ENCODE measurements at places on chromosomes 11 and 22.

- DNase-seq = no peak
Measured at GRCh38 chr11:73334384-73335203, 26.5 kb downstream of the ARHGEF17 start.

- DNase-seq = no peak
Measured at GRCh38 chr11:119117004-119117706, 4.2 kb upstream of the HINFP start.

DNA sequence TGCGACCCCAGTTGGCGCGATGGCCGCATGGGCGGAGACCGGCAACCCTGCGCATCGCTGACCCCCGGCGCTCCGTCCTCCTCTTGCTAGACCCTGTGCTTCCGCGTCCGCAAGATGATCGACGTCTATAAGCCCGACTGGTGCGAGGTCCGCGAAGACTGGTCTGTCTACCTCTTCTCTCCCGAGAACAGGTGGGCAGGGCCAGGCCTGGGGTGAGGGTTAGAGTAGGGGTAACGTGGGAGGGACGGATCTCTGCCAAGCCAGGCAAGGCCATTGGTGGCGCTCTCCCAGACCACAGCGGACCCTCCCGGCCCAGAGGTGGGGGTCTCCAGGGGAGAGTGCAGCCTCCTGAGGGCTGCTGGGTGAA lies 92.1 kb downstream of the CACNA1I start:
- DNase-seq = no peak

DNA sequence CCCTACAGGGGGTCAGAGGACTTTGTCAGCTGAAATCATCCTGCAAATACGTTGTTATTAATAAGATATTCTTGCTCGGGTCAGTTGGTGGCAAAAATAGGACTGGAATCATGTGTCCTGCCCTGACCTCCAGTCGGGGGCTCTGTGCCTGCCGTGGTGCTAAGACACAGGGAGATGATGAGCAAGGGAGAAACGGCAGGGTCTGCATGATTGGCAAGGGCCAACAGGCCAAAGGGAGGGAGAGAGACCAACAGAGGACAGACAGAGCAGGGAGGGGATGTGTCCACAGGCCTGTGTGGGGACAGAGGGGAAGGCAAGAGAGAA lies 10.4 kb upstream of the TSKU start:
- no peak for DNase-seq

DNA sequence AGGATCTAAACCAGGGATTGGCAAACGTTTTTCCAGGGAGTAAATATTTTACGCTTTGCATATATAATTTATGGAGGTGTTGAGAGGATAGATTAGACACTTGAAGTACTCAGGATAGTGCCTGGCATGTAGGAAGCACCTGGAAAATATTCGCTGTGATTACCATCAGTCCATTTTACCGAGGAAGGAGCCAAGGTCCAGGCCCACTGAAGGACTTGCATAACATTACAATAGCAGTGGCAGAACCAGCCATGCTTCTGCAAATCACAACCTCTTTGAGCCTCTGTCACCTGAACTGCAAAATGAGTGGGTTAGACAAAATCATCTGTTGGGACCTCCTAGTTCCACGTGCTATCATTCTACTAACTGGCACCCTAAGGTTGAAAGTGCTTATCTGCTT lies 5.4 kb downstream of the FUT4 start:
- DNase-seq = no peak

GRCh38 chr11:17449158-17449557 lies 27.5 kb downstream of the ABCC8 start:
- DNase-seq = no peak

DNA sequence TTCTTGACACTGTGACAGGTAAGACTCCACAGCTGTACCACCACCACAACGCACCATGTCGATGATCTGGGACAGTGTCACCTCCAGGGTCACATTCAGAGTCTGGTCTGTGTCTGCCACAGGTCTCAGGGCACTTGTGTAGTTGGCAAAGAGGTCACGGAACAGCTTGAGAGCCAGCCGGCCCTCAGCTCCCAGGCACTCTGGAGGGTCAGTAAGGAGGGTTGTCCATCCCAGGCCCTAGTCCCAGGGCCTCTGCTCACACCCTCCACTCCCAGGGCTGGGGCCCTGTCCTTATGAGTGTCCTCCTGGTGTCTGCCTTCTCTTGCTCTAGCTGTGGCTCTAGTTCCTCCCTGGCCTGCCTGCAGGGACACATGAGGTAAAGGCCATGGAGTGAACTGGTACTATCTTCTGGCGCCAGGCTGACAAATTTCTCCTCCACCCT lies 1.4 kb downstream of the CHRNA10 start:
- no peak for DNase-seq

DNA sequence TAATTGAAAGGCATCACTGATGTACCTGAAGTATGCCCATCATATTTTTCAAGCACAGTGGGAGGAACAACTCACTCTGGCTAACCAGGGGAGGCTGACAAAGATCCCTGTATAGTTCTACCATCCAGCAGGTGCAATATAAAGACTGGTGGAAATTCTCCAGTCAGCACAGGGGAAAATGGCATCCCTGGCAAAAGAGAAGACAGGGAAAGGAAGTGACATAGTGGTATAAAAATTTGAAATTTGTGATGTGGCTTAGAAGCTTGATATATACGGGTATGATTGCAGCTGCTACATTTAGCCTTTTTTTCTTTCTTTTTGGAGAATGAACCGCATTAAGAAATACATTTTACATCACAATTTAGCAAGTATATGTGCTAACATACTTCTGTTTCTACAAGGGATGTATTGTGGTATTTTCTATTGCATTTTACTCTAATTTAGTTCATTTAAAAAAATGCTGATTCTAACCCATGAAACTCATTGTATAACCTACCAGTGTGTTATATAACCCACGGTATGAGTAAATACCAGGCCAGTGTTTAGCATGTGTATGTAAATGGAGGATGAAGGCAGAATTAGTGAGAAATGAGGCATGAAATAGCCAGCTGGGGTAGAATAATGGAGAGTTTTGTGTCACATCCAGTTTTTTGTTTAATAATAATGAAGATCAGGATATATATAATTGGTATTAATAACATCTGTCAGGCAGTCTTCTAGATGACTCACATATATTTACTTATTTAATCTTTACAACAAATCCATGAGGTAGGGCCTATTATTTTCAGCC lies 186.1 kb downstream of the ARHGAP42 start:
- no peak for DNase-seq

Data from cortex of kidney (tissue), 1 donor.